ENCODE measurements at places on chromosomes 6 and 20.

GRCh38 chr6:3888153-3888957 is 39.2 kb downstream of the FAM50B start:
- no peak for DNase-seq

- DNase-seq, result no peak
Observed at GRCh38 chr6:16038938-16039337, 89.9 kb upstream of the MYLIP start.

GRCh38 chr6:150142670-150143515 is at the start of gene PPP1R14C:
Gene PPP1R14C, plus strand, starts transcription at chr6:150143044. Its CDS starts 149 bp downstream, at chr6:150143193.
- DNase-seq, result no peak

- DNase-seq, result no peak
Observed at GRCh38 chr6:52143551-52143950, 42.6 kb upstream of the IL17A start.

GRCh38 chr6:118917546-118918328 is 17.2 kb downstream of the MCM9 start:
- no peak for DNase-seq

GRCh38 chr20:48002517-48002970 is 217.3 kb upstream of the SULF2 start:
- DNase-seq, result no peak

- DNase-seq, result no peak
Observed at GRCh38 chr6:139164001-139164400, 29.1 kb downstream of the HECA start.

DNA sequence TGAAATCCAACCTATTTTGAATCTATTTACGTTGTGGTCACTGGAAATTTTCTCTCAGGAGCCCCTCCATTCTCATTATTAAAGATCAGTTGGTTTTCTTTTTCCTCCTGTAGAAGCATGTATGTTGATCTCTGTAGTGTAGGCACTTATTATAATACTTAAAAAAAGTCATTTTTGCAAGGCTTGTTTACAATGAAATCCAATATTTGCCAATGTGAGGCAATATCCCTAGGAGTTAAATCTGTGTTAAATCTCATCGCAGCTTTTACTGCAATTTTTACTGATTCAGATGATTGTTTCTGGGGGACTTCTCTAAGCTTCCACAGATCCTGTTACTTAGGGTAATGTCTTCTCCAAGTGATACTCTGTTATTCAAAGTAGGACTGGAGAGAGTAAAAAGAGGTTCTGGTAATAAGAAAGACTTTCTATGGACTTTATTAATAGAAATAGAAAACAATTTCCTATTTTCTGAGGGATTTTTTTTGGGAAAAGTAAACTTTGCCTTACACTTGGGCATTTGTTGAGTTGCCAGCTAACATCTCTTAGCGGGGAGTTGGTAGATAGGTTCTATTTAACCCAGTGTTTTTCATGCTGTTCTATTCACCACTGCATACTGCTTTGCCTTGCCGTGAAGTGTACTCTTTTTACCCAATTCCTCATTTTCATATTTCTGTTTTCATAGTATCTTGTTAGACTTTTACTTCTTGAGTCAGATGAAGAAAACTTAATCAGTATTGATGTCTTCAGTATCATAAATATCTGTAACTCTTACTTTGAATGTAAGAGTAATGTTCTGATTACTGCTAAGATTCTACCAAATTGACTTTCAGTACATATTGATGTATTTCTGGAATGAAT is 48.6 kb downstream of the CDKAL1 start:
- DNase-seq, result no peak

DNA sequence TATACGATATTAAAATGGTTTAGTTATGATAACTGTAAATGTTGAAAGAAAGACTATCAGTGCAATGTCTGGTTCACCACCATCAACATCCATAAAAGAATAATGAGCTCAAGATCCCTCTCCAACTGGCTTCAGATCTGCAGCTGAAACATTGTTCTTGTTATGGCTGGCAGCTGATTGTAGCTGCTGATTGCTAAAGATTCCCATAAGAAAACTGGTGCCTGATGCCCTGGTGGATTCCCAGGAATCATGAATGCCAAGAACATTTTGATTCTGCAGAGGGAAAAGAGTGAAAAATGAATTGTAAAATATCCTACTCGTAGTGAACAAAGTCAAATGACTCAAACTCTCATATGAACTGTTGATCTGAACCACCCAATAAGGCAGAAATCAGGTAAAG is 1160.2 kb downstream of the EPHA7 start:
- DNase-seq, result no peak

DNA sequence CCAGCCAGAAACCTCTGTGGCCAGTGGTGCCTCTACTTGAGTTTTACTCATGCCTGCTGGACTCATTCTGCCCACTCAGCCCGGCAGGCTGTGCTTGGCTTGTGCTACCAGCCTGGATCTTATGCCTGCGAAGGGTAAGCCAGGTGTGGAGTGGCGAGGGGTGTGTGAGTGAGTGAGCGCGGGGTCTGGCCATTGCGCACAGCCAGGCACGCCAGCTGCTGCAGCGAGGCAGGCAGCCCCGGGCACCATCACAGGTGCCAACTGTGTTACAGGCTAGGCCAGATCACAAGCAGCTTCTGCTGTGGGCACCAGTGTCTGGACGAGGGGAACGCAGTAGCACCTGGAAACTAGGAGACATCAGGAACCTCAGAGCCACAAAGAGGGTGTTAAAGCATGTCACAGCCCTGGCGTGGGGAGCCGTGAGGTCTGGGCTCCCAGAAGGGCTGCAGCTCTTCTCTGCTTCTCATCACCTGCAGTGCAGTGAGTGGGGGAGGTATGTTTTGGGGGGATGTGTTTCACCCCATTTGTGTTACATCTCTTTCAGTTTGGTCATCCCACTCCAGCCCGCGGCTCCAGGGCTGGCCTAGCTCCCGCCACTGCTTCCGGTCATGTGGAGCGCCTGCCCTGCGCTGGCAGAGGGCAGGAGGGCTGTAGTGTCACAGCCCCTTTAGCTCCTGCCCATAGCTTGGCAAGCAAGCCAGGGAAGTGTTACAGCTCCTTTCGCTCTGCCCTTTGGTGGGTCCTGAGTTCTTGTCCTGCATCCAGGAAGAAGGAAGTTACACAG is 379.7 kb upstream of the IMPG1 start:
- no peak for DNase-seq

GRCh38 chr6:91328241-91328640 is 741.4 kb upstream of the MAP3K7 start:
- DNase-seq, result no peak

GRCh38 chr20:54221996-54222890 is 14.4 kb downstream of the PFDN4 start:
- no peak for DNase-seq

GRCh38 chr20:58700823-58701222 is 8.2 kb downstream of the NPEPL1 start:
- no peak for DNase-seq

- no peak for DNase-seq
Observed at GRCh38 chr20:33187491-33187890, 19.5 kb downstream of the BPIFA2 start.

GRCh38 chr20:1377984-1378734 is 14.7 kb downstream of the FKBP1A start:
- peak; percentile 50 for DNase-seq

- DNase-seq, result no peak
Observed at GRCh38 chr6:37287519-37288157, 29.7 kb upstream of the TMEM217 start.

DNA sequence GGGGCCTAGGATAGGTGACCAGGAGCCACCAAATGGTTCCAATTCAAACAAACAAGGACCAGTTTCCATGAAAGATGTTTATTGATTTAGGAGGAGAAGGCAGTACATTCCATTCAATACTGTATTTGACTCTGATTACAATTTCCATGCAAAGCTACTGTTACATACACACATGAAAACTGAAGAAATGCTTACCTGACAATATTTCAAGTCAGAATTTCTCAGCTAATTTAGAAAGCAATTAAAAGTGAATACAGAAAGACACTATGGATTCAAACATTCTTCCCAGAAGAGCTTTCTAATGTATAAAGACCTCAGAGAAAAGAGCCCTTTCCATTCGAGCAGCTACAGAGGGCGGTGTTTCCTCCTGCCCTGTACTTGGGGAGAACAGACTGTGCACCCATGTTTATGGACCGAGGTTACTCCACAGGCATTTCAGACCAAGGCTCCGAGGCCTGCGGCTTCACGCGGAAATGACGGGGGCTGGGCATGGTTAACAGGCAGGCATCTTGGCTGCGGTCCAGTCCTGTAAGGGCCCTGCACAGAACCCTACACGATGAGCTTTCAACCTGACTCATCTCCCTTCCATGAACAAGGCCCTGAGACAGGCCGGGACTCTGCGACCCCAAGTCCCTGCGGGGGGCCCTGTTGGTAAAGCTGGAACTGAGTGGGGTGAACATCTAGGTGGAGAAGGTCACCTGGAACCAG is 25.7 kb upstream of the TCFL5 start:
- DNase-seq, result peak; percentile 51

DNA sequence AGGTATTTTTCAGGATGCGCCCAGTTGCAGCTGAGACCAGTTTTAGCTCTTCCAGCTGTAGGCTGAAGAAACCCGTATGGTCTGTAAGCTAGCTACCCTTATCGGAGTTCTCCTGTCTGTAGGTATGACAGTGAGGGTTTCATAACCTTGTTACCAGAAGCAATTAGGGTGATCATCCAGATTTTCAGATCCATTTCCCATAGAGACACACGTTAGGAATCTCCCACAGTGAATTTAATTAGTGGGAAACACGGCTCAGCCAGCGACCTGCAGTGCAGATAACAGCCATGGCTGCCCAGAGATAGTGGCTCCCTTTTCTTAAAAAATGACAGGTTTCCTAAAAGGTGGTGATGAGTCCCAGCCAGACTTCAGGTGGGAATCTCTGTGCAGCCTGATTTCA is 111.1 kb downstream of the BTBD3 start:
- no peak for DNase-seq

GRCh38 chr20:19973961-19974629 is 43.1 kb upstream of the NAA20 start:
- DNase-seq, result peak; percentile 34

DNA sequence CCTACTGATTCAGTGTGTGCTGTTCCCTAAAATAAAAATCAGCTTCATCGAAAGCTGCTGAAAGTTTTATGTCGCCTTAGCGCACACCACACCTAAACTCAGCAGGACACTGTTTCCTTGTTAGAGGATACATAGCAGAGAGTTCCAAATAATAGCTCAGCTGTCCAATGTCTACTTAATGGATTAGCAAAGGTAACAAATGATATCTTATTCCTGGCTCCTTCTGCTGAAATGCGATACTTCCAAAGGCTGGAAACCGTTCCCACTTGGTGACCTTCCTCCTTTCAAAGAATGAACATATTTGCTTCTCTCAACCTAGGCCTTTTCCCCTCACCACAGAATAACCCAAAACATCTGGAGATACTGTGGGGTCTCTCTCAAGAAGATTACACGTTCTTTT is 189.5 kb upstream of the GMDS start:
- DNase-seq, result no peak

DNA sequence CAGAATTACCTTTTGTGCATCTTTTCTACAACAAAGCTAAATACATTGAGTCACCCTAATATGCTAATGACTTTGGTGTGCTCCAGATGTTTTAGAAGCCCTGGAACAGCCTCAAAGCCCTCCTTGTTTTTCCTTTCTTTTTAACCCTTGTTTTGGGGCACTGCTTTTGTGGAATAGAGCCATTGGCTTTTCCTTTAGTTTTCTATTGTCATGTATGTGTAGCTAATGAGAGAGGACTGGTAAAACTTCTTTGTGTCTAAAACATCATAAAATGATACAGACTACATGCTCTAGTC is 158.8 kb downstream of the JARID2 start:
- no peak for DNase-seq

DNA sequence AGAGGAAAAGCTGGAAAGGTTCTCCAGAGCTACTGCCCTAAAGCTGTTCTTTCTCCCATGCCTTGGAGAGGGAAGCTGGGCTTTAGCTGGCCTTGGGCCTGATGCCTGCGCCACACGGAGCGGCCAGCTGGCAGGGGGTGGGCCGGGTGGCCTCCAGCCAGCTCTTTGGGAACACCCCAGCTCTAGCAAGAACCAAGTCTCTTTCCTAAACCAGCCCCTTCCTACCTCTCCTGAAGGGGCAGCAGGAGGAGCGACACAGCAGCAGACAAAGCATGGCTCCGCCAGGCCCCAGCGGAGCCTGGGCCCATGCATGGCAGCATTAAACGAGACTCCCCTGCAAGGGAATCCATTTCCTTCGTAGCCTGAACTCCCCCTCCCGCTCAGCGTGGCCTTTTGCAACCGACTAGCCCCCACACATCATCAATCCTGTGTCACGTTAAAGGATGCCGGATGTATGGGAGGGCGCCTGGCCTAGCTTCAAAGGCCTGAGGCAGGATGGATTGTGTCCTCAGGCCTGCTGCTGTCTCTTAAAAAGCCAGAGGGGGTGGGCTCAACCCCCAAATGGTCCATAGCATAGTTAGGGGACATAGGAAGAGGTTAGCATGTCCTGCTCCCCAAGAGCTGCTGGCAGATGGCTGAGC is 14.0 kb downstream of the MRPS18A start:
- DNase-seq, result no peak

DNA sequence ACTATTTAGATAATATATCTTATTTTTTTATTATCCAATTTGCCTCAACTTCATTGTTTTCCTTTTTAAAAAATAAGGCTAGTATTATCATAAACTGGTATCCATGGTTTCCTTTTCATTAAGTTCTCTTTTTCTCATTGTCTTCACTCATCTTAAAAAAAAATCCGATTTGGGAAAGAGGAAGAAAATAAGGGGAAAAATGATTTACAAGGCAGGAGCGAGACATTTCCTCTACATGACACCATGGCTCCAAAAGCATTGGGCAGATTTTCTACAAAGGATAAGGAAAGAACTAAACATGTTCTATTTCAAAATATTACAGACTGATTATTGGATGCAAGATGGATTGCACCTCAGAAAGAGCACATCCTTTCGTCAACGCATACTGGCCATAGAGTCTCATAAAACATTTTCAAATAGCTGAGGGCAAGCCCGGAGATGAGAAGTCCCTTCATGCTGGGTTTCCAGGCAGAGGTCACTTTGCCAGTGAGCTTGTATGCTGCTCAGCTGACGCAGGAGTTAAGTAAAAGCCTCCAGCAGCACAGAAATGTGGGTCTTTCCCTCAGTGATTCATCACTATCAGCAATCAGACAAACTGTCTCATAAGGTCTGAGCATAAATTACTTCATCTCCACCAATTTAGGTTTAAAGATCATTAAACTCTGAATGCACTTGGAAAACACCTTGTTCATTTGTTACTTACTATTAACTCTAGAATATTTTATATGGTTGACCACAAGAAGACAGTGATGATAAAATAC is 129.0 kb upstream of the TNFAIP3 start:
- no peak for DNase-seq

DNA sequence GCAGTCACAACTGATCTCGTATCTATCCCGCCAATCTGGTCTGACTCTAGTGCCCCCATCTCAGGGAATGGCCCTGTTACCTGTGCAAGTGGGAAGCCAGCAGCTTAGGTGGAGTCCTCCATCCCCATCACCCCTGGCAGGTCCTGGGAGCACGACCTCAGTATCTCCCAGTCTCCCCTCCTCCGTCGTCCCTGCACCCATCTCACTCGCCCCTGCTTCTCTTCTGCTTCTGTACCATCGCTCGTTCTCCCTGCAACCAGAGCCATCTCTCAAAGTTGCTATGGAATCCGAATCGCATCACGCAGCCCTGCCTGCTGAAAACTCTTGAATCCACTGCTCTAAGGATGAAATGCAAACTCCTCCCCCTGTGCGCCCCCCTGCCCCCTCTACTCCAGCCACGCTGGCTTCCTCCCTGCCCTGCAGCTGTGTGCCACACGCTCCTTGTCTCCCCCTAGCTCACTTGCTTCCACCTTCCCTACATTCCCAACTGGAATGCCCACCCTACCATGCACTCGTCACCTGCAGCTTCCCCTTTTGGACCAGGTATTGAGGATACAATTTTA is 64.0 kb upstream of the PTGIS start:
- DNase-seq, result no peak
